NK-92 treated with Interleukin-12 subunit alpha and Interleukin-12 subunit beta, amount 100 ng/mL, for 24 hours (cell line): ENCODE measurements at places on chromosomes 7 and 10.
A peak's percentile ranks its signal among the peaks of the same experiment; 100 is the strongest.

- DNase-seq: no peak
Measured at GRCh38 chr7:27834179-27834921, 94.4 kb downstream of the TAX1BP1 start.

DNA sequence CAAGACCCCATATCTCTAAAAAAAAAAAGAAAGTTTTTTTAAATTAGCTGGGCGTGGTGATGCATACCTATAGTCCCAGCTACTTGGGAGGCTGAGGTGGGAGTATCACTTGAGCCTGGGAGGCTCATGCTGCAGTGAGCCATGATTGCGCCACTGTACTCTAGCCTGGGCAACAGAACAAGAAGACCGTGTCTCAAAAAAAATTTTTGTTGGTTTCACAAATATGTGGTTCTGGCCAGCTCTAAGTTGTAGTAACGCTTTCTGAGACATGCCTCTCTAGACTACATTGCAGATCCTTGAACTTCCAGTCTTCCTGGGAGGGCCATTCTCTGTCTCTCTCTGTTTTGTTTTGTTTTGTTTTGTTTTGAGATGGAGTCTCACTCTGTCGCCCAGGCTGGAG is 24.6 kb upstream of the RHBDD2 start:
- no peak for DNase-seq

DNA sequence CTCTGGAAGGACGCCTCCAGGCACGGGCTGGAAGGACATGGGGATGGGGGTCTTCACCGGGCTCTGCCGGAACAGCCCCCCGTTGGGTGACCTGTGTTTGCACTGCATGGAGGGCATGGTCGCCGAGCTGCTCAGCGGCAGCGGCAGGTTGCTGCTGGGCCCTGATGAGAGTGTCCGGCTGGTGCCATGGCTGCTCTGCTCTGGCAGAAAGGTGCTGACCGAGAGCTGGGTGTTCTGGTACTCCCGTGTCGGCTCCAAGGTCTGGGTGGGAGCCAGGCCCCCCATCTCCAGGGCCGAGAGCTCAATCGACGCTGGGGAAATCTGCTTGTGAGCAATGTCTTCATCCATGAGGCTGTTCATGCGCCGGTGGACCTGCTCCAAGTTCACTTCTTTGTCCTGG is 764.3 kb downstream of the GRID1 start:
- DNase-seq: no peak

GRCh38 chr7:28124413-28124812 is 56.2 kb downstream of the JAZF1 start:
- DNase-seq: no peak

- DNase-seq: no peak
Measured at GRCh38 chr7:46139079-46139478, 218.0 kb upstream of the IGFBP3 start.

DNA sequence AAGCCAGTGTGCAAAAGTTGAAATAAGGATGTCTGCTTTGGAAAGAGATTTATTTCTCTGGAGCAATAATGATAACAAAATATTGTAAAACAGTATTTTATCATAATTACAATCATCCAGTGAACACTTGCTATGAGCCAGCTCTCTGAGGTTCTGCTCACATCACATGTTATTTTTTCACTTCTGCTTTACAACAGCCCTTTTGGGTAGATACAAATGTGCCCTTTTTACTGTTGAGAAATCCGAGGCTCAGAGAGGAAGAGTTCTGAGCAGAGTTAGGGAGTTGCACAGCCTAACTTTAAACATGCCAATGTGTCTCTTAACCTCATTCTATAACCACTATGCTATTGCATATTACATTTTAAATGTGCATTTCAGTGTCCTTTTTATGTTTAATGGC is 232.6 kb upstream of the CDC14C start:
- DNase-seq: no peak

- DNase-seq: no peak
Measured at GRCh38 chr7:14394786-14395185, 405.3 kb upstream of the ETV1 start.

- DNase-seq: peak; percentile 65
Measured at GRCh38 chr7:27156508-27156898, at the start of gene HOXA7. Gene HOXA7, minus strand, starts transcription at chr7:27156675. Its CDS starts 130 bp downstream, at chr7:27156545.

DNA sequence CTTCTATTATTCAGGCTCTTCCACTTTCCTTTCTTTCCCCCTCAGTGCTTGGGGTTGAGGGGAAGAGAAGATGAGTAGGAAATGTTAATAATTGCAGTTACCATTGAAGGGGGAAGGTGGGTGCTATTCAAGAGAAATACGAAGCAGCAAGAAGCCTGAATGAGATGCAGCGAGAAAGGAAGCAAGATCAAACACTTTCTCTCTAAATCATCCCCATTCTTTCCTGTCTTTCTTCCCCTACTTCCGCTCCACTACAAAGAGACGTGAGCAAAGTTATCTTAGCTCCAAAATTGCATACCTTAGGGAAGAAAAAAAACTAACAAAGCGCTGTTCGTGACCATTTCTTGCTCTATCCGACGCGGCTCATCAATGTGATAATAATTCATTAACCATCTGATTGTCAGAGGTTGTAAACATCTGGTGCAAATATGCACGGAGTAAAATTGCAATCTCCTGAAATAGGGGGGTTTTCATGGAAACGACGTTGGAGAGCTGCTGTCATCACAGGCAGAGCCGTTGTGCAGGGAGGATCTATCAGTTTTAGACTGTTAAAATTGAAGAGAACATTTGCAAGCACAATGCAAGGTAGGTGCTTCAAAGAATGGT is 15.2 kb upstream of the PARD3 start:
- no peak for DNase-seq

GRCh38 chr7:47347346-47347745 is 234.6 kb downstream of the TNS3 start:
- DNase-seq: no peak

- no peak for DNase-seq
Measured at GRCh38 chr7:43764039-43764761, 5.7 kb downstream of the BLVRA start.

GRCh38 chr7:271266-272107 is 18.5 kb upstream of the FOXL3 start:
- no peak for DNase-seq

- no peak for DNase-seq
Measured at GRCh38 chr7:44162785-44163395, 21.8 kb upstream of the MYL7 start.

GRCh38 chr7:16778476-16778875 is 24.9 kb downstream of the TSPAN13 start:
- no peak for DNase-seq

- no peak for DNase-seq
Measured at GRCh38 chr10:13414855-13415254, 66.8 kb upstream of the SEPHS1 start.

- no peak for DNase-seq
Measured at GRCh38 chr10:100253041-100253440, 14.4 kb downstream of the CWF19L1 start.

- peak; percentile 36 for DNase-seq
Measured at GRCh38 chr7:7719236-7719635, 829 bp upstream of the RPA3 start.

DNA sequence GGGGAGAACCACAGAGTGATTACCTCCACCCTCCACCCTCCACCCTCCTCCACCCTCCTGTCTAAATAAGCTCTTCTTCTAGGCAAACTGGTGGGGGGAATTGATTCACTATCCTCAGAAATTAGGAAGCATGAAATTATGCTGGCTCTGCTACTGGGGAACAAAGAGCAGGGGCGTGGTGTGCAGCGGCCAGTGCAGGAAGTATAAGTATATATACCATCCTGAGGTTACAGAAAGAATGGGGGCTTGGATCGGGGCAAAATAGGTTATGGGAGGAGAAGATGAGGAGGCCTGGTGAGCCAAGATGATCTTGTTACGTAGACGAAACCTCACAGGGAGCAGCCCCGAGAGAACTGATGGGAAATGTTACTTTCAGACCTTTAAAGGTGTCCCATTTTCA is 49.1 kb downstream of the SYPL1 start:
- no peak for DNase-seq

DNA sequence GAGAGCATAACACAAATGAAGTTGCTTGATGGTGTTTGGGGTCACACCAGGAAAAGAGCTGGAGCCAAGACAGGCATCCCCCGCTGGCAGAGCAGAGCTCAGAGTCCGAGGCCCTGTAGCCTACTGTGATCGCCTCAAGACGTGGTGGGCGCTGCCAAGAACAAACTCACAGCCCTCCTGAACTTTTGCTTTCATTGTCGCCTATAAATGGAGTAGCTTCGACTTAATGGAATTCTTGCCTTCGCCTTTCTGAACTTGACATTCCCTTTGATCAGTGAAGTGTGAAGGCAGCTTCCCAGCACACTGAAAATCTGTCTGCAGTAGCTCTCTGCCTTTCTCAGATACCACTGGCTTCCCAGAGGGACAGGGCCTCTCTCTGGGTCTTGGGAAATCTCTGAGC is 21.3 kb downstream of the CPXM2 start:
- DNase-seq: no peak

DNA sequence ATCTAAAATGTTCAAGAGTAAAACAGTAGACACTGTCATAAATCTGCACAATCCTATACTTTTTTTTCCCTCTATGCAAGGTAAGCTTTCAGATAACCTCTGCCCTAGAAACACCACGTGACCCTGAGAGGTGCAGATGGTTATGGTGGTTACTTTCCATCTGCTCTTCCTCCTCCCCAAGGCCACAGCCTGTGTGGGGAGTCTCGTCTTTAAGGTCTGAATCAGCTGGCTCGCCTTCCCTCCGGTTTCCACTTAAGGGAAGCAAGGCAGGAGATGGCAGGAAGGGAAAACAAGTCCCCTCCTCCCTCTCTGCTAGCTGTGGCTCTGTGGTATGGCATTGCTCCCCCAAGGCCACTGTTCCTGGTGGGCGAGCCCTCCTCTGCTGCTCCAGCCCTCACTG is 181.8 kb downstream of the GLI3 start:
- DNase-seq: no peak

GRCh38 chr10:27464993-27465392 is 39.1 kb upstream of the RAB18 start:
- no peak for DNase-seq

GRCh38 chr10:98396096-98397063 is 18.6 kb downstream of the PYROXD2 start:
- DNase-seq: no peak

- no peak for DNase-seq
Measured at GRCh38 chr7:40306596-40306995, 171.8 kb downstream of the SUGCT start.

- no peak for DNase-seq
Measured at GRCh38 chr7:77991656-77992055, 193.1 kb downstream of the PHTF2 start.

GRCh38 chr10:77251297-77252013 is 386.2 kb downstream of the KCNMA1 start:
- no peak for DNase-seq

- no peak for DNase-seq
Measured at GRCh38 chr7:4102231-4102841, 579.8 kb upstream of the FOXK1 start.

DNA sequence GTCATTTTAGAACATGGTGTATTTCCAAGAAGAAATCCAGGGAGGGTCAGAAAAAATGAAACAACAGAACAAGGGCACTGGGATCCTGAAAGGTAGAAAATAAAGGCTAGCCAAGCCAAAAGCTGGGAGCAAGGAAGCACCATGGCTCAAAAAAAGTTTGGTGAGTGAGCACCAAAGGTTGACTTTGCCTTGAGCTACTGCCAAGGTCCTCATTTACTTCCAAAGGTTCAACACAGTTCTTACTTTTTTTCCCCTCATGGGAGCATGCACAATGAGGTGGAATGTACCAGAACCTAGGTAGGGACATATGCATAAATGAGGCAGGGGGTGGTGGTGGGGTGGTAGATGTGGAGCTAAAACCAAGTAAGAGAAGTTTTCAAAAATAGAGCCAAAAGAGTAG is 182.8 kb downstream of the CPEB3 start:
- DNase-seq: no peak

DNA sequence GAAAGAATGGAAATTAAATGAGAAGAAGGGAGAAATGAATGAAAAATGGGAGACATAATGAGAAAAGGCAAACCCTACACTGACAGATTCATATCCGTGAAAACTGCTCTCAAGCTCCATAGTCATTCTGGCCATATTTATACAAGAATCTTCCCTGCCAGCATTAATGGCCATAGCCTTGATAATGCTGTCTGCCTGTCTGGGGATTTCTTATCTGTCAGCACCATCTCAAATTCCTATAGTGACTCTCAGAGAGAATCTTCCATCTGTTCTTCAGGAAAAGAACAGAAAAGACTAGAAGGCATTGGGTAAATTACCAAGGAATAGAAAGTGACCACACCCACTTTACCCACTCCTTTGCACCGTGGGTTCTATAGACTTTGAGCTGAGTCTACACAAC is 295.9 kb downstream of the PLXNA4 start:
- no peak for DNase-seq

GRCh38 chr10:126598009-126598408 is 72.5 kb downstream of the C10orf90 start:
- no peak for DNase-seq

- DNase-seq: no peak
Measured at GRCh38 chr7:125184801-125185200, 255.2 kb upstream of the POT1 start.

GRCh38 chr7:98913612-98914011 is 35.3 kb downstream of the TRRAP start:
- no peak for DNase-seq

DNA sequence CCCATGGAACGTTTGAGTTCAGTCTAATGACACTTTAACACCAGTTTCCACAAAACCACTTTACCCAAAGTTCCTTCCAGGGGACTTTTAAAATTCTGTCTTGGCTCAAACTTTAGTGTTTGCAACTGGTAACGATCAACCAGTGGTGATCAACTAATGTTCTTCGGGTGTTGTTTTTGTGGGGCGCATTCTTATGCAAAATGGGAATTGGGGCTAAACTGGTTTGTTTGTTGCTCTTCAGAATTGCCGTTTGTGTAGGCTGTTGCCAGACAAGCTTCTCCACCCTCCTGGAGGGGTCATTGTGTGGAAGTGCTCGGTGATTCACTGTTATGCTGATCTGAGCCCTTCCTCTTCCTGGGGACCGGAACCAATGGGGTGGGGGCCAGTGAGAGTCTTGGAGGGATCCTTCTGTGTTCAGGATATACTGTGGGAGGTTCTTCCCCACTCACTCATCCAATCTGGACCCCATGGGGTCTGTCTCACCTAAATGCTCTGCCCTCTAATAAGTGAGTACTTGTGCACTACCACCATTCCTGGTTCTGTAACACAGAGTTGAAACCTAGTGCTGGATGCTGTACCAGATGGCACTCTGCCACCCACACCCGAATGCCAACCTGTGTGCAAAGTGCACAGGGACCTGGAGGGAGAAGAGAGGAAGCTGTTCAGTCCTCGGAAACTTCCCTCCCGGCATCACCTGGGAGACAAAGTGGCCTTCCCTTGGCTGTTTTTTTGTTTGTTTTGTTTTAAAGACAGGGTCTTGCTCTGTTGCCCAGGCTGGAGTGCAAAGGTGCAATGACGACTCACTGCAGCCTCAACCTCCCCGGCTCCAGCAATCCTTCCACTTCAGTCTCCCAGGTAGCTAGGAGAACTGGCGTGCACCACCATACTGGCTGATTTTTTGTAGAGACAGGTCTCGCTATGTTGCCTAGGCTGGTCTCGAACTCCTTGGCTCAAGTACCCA is 2.1 kb downstream of the NFE2L3 start:
- DNase-seq: no peak

DNA sequence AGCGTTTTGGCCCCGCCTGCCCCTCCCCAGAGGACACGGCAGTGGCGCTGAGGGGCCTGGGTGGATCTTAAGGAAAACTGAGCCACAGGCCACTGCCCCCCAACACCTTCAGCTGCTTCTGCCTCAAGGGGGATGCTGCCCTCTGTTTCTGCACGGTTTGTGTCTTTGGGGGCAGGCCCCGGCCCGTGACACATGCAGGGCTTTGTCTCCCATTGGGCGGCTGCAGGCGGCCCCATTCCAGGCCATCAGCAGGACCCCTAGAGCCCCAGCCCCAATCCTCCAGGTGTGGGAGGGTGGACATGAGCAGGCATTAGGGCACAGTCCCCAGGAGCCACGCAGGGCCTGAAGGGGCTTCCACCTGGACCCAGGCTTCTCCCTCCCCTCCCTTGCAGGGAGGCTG is 25.3 kb upstream of the PPP2R2D start:
- DNase-seq: no peak
